Thoracic aorta (tissue), 2 donors: ENCODE measurements at places on chromosomes 16 and 17.

DNA sequence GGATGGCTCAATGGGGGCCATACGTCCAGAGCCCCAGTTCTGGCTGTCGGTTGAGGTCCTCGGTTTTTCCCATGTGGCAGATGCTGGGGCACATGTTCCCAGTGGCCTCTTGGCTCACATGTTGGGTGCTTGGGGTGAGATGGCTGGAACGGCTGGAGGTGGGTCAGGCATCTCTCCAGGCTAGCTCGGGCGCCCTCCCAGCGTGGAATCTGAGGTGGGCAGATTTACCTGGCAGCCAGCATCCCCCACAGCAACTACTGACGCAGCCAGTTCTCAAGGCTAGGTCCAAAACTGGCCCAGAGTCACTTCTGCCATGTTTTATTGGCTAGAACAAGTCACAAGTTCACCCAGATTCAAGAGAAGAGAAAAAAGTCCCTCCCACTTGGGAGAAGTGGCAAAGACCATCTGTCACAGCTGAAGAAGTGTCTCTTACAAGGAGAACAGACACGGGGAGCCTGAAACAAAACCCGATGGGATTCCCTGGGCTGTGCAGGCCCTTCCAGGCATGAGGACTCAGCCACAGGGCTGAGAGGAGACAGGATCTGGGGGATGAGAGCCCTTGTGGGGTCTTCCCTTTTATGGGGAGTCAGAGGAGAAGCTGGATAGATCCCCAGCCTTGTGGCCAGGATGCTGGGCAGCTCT, 15.2 kb downstream of the ACE start:
- no peak for DNase-seq

GRCh38 chr16:87966064-87966645, 14.9 kb downstream of the BANP start:
- DNase-seq: no peak

- no peak for DNase-seq
Measured at GRCh38 chr16:74474416-74474815, 53.1 kb upstream of the CLEC18B start.

- DNase-seq: no peak
Measured at GRCh38 chr17:57706761-57707160, 38.3 kb downstream of the CCDC182 start.

DNA sequence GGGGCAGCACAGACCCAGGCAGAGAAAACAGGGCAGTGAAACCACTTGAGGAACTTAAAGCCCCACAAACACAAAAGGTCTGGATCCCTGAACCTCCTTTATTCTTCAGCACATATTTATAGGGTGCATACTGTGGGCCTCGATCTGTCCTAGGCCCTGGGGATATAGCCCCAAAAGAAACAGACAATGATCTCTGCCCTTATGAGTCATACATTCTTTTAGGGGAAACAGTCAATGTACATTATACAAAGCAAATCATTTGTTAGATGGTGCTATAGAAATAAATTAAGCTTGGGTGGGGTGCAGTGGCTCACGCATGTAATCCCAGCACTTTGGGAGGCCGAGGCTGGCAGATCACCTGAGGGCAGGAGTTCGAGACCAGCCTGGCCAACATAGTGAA, 10.0 kb upstream of the HES7 start:
- DNase-seq: no peak

DNA sequence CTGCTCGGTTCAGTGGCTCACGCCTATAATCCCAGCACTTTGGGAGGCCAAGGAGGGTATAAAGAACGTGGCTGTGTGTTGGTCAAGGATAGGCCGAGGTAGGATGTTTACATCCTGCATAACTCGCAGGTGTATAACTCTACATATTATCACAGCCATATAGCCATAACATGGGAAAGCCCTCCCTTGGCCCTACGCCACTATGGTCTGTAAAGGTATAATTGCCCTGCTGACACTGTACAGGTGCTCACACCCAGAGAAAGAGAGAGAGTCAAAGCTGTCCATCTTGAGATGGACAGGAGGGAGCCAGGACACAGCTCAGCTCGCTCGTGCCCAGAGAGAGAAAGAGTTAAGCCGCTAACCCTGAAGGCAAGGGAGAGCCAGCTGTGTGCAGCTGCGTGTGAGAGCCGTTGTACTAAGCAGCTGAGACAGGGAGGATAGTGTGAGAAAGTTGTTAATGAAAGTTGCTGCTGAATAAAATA, 30.4 kb upstream of the DHX8 start:
- DNase-seq: no peak
